ENCODE measurements at places on chromosomes 3 and 15.

DNA sequence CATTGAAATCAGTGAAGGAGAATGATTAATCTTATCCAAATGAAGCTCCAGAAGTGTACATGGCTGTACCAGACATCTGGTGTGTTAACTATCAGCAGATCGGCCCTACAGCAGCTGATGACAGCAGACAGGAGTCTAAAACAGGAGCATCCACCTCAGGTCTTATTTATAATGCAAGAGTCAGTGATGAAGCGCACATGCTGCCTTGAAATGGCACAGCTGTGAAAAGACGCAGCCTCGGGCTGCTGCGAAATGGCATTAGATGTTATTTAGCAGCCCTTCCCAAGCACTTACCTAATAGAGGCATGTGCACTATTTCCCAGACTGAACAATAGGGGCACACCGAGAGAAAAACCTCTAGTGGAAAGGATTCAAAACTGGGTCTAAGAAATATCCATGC, 472.3 kb upstream of the CBLB start:
- DNase-seq, result no peak

GRCh38 chr3:142595581-142595950, 627 bp upstream of the PLS1 start:
- DNase-seq, result no peak

DNA sequence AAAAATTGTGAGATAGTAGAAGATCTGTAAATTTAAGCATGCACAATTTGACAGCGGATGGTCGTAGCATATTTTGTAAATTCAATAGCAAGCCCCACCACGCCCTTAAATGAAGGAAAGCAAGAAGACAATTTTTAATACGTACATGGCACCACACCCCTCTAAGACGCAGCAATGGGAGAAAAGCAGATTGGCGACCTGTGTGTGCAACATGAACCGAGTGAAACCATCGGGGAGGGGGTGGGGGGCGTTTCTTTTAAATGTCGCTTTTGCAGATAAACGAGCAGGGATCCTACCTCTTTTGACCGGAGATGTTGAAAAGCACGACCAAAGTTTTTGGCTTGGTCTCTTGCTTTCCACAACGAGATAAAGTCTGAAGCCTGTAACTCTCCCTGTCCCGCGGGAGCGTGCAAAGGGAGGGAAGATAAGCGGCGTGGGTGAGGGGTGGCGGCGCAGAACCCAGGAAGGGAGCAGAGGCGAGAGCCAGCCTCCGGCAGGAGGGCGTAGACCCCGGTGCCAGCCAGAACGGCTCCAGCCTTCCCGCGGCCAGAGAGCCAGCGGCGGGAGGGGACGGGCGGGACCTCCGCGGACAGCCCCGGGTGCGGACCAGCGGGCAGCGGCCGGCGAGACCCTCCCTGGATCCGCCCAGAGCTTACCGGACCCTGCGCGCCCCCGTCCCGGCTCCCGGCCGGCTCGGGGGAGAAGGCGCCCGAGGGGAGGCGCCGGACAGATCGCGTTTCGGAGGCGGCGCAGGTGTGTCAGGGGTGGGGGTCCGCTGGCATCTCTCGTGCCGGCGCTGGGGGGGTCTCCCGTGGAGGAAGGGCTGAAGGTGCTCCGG, at the start of gene CHL1:
TSS of gene CHL1 (plus strand) at position 453 of the 838 bp plus-strand sequence. CDS start 123,014 bp downstream, outside the sequence.
- DNase-seq, result no peak

DNA sequence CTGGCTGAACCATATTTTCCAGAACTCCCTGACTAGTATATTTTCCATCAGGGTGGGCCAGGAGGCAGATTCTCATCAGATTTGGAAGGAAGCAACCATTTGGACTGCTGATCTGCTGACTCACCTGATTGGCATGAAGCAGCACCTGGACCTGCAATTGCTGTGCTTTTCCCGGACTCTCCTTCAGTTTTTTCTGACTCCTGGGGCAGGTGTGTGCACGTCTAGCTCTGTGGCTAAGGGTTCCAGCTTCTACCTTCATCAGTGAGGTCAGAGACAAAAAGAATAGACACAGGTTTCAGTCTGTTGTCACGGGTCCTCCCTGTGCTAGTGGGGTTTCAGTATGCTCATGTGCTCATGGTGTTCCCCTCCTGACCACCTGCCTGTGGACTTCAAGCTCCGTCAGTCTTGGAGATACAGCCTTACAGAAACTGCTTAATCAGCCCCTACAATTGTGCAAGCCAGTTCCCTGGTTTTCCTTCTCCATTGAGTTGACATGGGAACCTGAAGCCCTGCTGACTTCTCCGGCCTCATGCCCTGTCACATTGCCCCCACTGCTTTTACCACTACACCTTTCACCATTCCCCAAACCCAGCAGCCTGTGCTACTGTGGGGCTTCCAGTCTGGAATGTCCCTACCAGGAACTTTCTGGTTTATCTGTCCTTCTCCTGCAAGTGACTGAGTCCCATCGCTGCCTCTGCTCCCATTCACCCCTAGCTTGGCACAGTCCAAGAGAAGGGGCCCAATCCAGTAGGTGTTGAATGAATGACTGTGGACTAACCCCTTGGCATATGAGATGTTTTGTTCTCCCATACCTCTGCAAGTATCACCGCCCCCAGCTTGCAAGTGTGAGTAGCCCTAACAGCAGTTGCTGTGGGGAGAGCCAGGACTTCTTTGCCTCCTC, 31.7 kb downstream of the HMCES start:
- DNase-seq, result no peak

DNA sequence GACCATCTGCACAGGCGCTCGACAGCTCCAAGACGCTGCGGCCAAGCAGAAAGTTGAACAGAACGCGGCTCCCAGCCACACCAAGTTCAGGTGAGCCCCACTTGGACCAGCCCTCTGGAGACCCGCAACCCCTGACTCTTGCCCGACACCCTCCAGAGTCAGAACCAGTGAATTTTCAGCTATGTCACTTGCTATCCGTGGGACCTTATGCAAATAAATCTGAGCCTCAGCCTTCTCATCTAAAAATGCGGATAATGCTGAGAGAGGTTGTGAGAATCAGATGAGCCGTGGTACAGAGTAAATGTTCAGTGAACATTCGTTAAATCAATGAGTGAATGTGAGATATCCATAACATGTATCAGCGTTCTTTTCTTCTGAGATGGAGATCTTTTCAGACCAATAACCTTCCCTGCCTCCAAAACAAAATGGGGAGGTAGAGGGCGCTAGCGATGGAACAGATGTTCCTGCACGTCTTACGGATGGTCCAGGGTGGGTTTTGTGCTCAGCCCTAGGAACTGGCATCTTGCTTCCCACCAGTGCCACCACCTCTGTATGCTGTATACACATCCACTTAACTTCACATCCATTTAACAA, 524 bp downstream of the MRPS11 start:
- no peak for DNase-seq

DNA sequence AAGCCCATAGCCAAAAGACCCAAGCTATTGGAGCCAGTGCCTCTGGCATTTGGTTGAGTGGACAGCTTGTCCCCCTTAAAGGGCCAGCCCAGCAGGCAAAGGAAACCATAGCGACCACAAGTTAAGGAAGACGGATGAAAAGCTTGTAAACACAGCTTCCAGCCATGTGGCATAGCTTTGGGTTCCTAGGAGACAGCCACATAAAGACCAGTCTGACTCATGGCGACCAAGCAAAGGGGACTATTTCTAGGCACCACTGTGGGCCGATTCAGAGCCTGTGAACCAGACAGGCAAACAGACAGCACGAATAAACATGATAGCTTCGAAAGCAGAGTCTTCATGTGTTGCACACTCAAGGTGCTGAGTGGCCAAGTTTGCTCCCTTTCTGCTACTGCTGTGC, 30.5 kb upstream of the SRGAP3 start:
- DNase-seq, result no peak

- DNase-seq, result no peak
These were observed 92.9 kb upstream of the CADPS start for GRCh38 chr3:62968128-62968527.

- no peak for DNase-seq
These were observed 488.3 kb upstream of the GOLIM4 start for GRCh38 chr3:168583977-168584376.

- no peak for DNase-seq
These were observed 82.4 kb downstream of the NR2F2 start for GRCh38 chr15:96412906-96413231.

GRCh38 chr3:129123314-129124060, 1.9 kb upstream of the RAB43 start:
- DNase-seq, result no peak

DNA sequence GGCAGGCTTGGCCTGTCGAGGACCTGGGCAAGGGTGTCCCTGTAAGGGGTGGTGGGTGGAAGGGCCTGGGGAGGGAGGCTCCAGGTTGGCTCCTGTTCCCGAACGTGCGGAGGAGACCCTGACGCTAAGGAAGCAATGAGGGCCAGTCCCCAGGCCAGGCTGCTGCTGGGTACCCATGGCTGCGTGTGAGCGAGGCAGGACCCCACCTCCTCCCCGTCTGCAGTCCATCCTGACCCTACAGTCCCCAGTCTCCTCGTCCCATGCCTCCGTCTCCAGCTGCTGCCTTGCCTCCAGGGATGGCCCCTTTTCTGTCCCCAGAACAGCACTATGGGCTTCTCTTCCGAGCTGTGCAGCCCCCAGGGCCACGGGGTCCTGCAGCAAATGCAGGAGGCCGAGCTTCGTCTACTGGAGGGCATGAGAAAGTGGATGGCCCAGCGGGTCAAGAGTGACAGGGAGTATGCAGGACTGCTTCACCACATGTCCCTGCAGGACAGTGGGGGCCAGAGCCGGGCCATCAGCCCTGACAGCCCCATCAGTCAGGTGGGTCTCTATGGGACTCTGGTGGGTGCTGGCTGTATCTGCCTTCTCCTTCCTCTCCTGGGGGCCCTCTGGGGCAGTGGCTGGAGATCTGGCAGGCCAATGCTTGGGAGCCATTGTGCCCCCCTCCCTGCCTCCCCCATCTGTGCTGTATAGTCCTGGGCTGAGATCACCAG, 571 bp downstream of the FES start:
- DNase-seq, result no peak

DNA sequence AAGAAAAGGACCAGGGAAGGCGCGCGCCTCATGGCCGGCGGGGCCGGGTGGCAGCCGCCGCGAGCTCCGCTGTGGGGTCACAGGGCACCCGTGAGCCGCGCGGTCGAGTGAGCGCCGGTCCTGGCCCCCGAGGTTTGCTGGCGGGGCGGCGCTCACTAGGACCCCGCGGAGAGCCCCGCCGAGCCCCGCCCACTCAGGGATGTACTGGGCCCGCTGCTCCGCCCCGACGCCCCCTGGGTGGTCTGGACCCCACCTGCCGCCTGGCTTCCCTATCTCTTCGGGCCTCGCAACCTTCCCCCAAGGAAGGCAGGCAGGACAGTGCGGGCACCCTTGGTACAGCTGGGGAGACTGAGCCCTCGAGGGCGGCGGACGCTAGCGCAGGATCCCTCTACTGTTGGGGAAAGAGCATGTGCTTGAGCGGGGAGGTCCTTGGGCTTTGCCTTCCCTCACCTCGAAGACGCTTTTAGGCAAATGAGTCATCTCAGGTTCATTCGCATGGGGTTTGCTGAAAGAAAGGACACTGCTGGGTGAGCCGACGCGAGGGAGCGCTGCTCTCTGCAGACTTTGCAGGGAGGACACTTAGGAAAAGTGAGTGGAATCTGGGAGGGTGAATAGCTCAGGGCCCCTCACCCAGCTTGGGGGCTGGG, at the start of gene CHRNB4:
TSS of gene CHRNB4 (minus strand) at position 109 of the 647 bp plus-strand sequence. CDS start at position 32, 77 bp downstream.
- no peak for DNase-seq

GRCh38 chr3:122214711-122215110, 31.2 kb downstream of the CASR start:
- DNase-seq, result no peak
